ENCODE measurements at places on chromosomes 2 and 18.

- no peak for DNase-seq
Observed at GRCh38 chr18:61489334-61489733, 156.1 kb downstream of the CDH20 start.

GRCh38 chr2:160372585-160372984, 121.0 kb downstream of the RBMS1 start:
- no peak for DNase-seq

GRCh38 chr2:213491376-213491775, 207.1 kb downstream of the SPAG16 start:
- no peak for DNase-seq

GRCh38 chr2:2919574-2920365, 457.8 kb downstream of the EIPR1 start:
- no peak for DNase-seq

DNA sequence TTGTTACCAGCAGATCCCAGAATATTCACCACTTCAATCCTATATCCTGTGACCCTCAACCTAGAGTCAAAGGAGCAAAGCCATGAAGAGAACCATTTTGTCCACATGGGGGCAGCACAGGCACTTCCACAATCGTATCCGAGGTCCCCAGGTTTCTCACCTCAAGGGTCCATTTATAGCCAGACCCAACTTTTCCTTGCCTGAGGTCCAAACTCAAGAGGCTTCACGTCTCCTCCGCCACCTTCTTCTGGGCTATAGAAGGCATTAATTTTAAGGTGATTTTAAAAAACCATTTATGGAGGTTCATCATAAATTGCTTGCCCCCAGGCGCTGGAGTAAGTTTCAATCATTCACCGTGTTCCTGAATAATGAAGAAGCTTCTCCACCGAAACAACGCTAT, 111.6 kb upstream of the NABP1 start:
- peak; percentile 14 for DNase-seq

DNA sequence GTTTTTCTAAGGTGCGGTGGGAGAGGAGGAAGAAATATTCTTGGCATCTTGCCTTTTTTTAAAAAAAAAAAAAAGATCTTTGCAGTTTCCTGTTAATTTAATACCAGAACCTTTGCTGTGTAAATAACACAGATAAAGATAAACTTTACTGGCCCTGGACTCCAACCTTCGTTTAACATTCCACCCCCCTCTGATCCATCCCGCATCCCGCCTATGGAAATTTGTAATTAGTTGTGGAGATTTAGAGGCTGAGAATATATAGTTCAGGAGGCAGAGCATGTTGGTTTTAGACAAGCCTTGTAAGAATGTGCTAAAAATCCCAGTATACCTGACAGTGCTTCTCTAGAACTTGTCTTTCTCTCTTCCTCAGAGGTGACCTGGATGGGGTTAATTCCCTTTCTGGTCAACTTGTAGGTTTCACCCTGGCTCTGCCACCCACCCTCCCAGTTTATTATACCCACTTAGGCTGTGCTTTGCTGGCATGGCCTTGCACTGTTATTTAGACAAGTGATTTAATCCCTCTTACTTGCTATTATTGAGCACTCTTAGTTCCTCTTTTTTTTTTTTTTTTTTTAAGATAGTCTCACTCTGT, 2.9 kb upstream of the C2orf72 start:
- DNase-seq: no peak

GRCh38 chr2:160453111-160453820, 40.3 kb downstream of the RBMS1 start:
- DNase-seq: no peak

DNA sequence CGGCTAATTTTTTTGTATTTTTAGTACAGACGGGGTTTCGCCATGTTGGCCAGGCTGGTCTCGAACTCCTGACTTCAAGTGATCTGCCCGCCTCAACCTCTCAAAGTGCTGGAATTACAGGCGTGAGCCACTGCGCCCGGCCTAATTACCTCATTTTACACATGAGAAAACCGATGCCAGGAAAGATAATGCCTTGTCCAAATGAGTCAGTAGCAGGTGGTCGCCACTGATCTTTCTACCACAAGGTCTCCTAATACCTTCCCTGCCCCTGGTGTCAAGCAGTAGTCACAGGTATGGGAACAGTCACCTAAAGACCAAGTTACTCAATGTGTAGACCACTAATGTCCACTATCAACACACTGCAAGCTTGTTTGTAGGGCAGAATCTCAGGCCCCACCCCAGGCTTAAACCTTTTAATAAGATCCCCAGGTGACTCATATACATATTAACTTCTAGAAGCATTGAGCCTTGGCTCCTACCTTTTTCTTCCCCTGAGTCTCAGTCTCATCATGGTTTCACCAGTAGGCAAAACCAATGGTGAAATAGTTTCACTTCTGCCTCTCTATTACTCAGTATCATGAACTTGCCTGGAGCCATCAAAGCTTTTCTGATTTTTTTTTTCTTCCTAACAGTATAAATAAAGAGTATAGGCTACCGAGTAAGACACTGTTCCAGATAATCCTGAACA, 6.9 kb upstream of the EPB41L5 start:
- no peak for DNase-seq

- DNase-seq: no peak
Observed at GRCh38 chr2:1937066-1937465, 192.8 kb upstream of the PXDN start.

- no peak for DNase-seq
Observed at GRCh38 chr2:129872446-129872845, 107.0 kb upstream of the RAB6C start.

DNA sequence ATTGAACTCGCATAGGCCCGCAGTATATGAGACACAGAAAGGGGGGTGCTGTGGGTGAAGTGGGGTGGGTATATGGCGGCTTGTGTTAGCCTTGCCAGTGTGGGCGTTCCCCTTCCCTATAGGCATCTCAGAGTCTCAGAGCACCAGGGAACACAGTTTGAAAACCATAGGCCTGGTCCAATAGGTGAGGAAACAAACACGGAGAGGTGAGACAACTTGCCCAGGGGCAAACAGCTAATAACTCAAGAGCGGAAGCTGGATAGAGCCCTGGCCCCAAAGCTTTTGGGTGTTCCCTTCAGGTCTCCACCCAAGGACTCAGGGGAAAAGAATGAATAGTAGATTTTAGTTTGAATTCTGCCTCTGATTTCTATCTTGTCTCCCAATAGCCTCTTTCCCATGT, 7.9 kb downstream of the LIPG start:
- DNase-seq: no peak

- peak; percentile 76 for DNase-seq
Observed at GRCh38 chr2:111975053-111975552, 76.7 kb downstream of the MERTK start.

GRCh38 chr2:19757586-19757985, 144.2 kb downstream of the TTC32 start:
- DNase-seq: no peak

DNA sequence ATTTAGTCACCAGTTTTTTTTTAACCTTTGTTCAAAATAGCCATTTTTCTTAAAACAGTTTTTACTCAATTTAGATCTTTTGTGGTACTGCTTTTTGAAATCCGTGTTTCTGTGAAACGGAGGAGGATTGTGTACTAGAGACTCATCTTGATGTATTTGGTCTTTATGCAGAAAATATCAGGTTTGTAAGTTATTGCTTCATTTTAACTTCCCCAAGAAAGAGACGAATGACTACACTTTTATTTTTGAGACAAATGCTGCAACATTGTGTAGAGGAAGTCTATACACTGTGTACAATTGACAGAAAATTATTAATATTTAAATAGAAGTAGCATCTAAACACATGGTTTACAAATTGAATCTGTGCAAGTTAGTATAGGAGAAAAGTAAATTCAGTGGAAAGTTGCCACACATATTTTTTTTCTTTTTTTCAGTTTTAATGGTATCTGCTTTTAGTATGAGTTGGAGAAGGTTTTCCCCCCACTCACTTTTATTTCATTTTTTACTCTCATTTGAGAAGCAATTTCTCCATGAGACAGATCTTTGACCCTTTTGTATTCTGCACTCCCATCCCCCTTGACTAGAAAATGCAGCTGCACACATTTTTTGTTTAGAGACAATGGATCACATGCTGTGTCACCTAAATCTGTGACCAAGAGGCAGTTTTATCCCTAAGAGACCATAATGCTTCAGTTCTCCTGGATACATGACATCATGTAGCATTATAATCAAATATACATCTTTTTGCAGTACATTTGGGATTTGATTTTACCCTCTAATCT, 200.8 kb upstream of the STON1 start:
- no peak for DNase-seq

DNA sequence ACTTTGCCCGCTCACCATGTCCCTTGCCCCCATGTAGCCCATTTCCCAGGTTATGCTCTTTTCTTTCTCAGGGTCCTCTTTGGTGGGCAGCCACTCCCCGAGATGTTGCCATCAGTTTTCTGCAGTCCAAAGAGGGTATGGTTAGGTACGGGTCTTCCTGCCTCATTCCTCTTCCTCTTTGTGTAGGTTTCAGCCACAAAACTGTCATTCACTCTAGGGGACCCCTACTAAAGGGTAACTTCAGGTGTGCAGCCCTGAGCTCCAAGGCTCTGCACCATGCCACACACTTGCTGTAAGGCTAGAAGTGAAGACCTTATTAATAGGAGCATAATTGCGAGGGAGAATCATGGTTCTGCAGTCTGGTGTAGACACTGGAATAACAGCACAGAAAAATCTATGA, 99.8 kb upstream of the ZNF397 start:
- no peak for DNase-seq

GRCh38 chr2:26884486-26884885, 36.6 kb downstream of the DPYSL5 start:
- DNase-seq: no peak

DNA sequence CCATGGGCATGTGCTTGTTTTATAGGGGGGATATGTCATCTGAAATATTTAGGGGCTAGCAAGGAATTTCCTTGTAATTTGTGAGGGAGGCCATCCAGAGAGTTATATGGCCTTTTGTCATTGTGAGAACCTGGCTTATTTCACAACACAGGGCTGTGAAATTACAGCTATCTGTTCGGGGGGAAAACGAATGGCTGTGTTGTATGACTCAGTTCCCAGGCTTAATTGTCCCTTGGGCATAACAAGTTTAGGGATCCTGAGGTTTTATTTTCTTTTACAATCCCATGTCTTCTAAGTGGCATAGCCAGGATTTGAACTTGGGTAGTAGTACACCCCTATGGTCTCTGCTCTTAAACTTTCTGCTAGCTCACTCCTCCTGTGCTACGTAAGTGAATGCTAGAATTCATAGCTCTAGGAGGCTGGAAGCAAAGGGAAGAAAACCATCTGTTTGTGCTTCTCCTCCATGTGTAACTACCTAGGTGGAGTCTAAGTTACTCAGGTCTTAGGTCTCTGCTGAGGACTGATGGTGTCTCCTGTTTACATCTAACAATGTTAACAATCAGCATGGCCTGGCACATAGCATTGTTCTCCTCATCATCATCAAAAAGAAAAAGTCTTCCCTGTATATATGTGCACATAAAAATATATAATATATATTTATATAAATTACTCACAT, 53.8 kb downstream of the SKA1 start:
- no peak for DNase-seq

- DNase-seq: no peak
Observed at GRCh38 chr18:37166491-37166890, 337.6 kb downstream of the KIAA1328 start.
